Stimulated activated naive CD4-positive, alpha-beta T cell (primary cell): ENCODE measurements at places on chromosomes 6 and 20.

GRCh38 chr6:100839419-100839818 is 41.7 kb downstream of the ASCC3 start:
- DNase-seq = no peak

DNA sequence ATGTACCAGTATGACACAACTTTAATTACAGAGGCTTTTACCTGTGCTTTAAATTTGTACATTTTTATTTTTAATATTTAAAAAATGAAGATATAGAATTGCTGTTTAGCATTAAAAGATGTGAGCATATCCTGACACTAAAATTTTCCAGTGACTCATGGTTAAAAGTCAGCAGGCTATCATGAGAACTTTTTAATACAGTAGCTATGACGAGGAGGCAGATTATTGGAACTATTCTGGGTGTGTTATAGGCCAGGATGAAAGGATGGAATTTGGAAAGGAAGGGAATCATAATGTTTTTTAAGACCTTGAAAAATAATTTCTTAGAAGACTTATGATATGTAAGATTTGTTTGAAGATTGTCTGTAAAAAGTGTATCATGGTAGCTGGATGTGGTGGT is 91.0 kb downstream of the GFRA4 start:
- DNase-seq = no peak

DNA sequence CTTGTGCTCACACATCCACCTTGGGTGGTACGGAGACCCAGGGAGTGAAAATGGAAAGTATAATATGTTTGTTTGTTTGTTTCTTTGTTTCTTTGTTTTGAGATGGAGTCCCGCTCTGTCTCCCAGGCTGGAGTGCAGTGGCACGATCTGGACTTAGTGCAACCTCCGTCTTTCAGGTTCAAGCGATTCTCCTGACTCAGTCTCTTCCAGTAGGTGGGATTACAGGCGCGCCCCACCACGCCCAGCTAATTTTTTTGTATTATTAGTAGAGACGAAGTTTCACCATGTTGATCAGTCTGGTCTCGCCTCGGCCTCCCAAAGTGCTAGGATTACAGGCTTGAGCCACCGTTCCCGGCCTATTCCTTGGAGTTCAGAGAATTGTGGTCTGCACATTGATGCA is 115.4 kb downstream of the TRIM27 start:
- no peak for DNase-seq

GRCh38 chr6:35030099-35030498 is 111.0 kb downstream of the TCP11 start:
- no peak for DNase-seq

- no peak for DNase-seq
Observed at GRCh38 chr20:13098720-13099355, 90.1 kb downstream of the SPTLC3 start.
